ENCODE measurements at places on chromosomes 1 and 21. TPM values are rescaled to one million over a fixed set of nuclear protein-coding genes. Genes with fewer than 3 reads are reported as not detected.

DNA sequence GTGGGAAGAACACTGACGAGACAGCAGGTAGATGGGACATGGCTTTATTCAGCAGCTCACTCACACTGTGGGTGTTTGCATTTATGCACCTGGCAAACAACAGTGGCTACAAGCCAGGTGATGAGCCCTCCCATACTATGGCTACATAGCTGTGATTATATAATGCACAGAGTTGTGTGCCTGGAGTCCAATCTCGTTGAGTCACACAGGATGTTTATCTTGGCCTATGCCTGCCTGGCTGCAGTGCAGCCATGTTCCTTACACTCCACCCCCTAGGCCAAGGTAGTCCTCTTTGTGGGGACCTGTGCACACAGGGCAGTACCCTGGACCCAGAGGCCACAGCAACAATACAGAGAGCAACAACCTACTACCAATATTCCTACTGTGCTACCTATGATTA, 1643.8 kb downstream of the MRPL39 start:
- no peaks in the 10 kb centered on the region for H3K36me3 ChIP-seq
- no peaks in the 10 kb centered on the region for H3K4me1 ChIP-seq
- no peak overlapping the region for H3K4me3 ChIP-seq
- no peak for DNase-seq
- no peaks in the 10 kb centered on the region for H3K27me3 ChIP-seq

DNA sequence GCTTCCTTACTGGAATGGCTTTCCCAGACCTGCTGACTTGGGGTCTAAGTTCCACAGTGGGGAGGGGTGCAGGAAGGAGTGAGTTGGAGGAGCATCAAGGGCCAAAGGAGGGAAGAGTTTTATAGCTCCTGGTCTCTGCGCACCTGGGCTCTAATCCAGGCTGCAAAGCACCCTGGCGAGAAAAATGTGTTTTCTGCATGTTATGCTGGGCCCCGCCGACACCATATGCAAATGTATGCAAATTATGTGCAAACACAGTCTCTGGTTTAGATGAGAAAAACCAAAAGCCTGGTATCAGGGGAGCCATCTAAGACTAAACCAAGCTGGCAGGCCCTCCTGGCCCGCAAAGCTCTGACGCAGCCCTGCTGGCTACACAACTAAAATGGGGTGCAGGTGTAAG, 95.0 kb downstream of the VWA5B1 start:
- H3K4me1 ChIP-seq, result no peaks in the 10 kb centered on the region
- H3K4me3 ChIP-seq, result no peak overlapping the region
- no peaks in the 10 kb centered on the region for H3K36me3 ChIP-seq
- no peak for DNase-seq
- no peak overlapping the region for H3K27ac ChIP-seq
- peaks cover 80% of the 10 kb centered on the region for H3K27me3 ChIP-seq

DNA sequence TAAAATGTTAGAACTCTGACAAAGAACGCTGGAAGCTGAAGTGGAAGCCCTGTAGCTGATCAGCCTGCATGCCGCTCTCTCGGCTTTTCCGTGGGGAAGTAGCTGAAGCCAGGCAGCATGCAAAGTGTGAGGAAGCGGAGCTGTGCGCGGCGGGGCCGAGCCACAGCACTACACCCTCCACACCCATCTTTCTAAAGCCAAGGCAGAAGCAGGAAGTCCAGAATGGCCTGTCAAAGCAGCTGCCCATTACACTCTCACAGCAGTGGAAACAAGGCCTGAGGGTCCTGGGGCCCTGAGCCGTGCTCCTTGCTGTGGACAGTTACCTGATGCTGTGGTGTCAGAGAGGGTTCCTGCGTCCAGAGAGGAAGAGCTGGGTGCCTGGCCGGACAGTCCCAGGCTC, 69.6 kb downstream of the UBR4 start:
- no peak for DNase-seq

GRCh38 chr21:37742532-37742931, 173.7 kb downstream of the KCNJ6 start:
- no peaks in the 10 kb centered on the region for H3K36me3 ChIP-seq
- no peak overlapping the region for H3K27ac ChIP-seq
- no peak for DNase-seq
- peaks cover 13% of the 10 kb centered on the region for H3K27me3 ChIP-seq
- H3K4me1 ChIP-seq, result no peaks in the 10 kb centered on the region

Gene SLC44A3
- 9.3 TPM for total RNA-seq

Gene ARID4B
- 35.7 TPM for total RNA-seq

Gene KMO
- total RNA-seq, result not detected

Gene HSD3B2
- total RNA-seq, result 0.72 TPM

Measured in suprapubic skin (tissue), 4 donors.